Epithelial cell of esophagus (primary cell): ENCODE measurements at places on chromosomes 1 and 21.

GRCh38 chr1:220873087-220873486, 6.2 kb upstream of the HLX start:
- DNase-seq: no peak

GRCh38 chr1:192830595-192831246, 21.9 kb downstream of the RGS2 start:
- DNase-seq: no peak

DNA sequence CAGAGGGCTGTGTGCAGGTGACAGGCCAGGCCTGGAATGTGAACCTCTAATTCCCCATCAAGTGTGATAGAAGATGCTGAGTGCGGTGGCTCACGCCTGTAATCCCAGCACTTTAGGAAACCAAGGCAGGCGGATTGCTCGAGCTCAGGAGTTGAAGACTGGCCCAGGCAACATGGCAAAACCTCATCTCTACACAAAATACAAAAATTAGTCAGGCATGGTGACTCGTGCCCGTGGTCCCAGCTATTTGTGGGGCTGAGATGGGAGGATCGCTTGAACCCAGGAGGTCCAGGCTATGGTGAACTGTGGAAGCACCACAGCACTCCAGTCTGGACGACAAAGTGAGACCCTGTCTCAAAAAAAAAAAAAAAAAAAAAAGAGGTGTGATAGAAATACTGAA, 40.1 kb upstream of the PUM1 start:
- no peak for DNase-seq

- DNase-seq: no peak
Measured at GRCh38 chr21:33666153-33666552, 23.9 kb downstream of the ITSN1 start.

DNA sequence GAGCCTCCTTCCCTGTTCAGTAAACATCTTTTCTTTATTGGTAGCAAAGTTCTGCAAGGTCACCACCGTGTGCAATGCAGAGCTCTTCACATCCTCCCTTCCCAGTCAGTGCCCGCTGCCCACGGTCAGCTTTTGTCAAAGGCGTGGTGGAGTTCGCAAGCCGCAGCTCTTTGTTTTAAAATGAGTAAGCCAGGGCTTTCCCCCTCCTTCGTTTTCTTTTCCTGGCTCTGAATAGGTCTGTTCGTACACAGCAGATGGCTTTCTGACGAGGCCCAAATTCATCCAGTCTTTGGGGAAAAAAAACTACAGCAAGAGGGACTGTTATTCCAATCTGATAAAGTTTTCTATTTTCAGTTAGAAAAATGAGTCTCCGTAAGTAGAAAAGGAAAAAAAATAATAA, 153.2 kb downstream of the LRIG2 start:
- DNase-seq: peak; percentile 29

- no peak for DNase-seq
Measured at GRCh38 chr1:64594446-64594845, 124.5 kb downstream of the CACHD1 start.

DNA sequence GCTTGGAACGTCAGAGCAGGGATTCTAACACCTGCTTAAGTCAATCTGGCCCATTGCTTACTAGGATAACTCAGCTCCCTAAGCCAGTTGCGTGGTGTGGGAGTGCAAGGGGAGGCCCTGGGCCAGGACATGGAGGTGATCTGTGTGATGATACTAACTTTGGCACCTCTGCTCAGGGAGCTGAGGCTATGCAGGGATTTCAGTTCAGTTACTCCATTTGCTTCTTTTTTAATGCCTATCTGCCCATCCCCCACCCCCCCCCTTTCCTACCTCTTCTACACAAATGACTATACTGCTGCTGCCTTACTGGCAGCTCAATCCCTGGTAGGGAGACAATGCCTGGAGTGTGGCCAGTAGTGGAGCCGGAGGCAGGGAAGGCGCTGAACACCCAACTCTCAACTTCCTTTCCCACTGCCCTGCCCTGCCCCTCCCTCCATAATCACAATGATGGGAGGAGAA, 19.5 kb downstream of the INKA2 start:
- DNase-seq: no peak

- no peak for DNase-seq
Measured at GRCh38 chr21:17032141-17032655, 480.6 kb upstream of the CXADR start.

GRCh38 chr1:208122612-208123358, 121.4 kb downstream of the PLXNA2 start:
- DNase-seq: no peak

- no peak for DNase-seq
Measured at GRCh38 chr1:3227893-3228292, 158.9 kb downstream of the PRDM16 start.
